Calu3 (cell line): ENCODE measurements at places on chromosomes 6 and 20.

DNA sequence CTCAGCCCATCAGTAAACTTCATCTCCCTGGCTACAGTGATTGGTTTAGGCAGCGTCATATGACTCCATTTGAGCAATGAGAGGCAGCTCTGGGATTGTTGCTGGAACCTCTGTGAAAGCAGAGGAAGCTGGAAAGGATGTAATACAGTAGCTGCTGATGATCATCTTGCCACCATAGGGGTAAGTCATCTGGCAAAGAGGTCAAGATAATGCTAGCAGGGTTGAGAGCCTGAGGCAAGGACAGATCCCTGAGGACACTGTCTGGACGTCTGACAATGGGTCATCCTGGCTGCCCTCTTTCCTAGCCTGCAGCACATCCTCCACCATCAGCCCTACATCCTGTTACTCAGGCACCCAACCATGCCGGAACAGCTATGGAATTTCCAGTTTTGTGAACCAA, 25.5 kb upstream of the FKBP1A start:
- no peak overlapping the region for H3K27ac ChIP-seq
- DNase-seq = no peak
- peaks cover 40% of the 10 kb centered on the region for H3K4me1 ChIP-seq

DNA sequence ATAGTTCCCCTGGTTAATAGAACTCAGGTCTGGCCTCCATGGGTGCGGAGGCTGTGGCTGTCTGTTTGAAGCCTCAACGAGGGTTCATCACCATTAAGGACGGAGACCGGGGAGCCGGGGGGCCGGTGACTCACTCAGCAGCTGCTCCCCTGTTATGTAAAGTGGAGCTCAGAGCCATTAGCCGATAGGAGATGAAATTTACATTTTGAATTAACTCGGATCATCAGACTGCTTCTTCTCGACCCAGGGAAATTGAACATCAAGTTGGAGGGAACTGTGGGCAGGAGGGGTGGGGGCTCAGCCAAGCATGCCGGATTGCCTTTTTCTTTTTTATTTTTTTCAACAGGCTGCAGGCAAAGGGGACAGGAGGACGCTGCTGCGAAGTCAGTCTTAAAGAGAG, 12.3 kb downstream of the PCK1 start:
- no peak for DNase-seq
- no peaks in the 10 kb centered on the region for H3K4me1 ChIP-seq
- H3K27ac ChIP-seq = no peak overlapping the region
- no peaks in the 10 kb centered on the region for H3K36me3 ChIP-seq
- no peaks in the 10 kb centered on the region for H3K27me3 ChIP-seq

DNA sequence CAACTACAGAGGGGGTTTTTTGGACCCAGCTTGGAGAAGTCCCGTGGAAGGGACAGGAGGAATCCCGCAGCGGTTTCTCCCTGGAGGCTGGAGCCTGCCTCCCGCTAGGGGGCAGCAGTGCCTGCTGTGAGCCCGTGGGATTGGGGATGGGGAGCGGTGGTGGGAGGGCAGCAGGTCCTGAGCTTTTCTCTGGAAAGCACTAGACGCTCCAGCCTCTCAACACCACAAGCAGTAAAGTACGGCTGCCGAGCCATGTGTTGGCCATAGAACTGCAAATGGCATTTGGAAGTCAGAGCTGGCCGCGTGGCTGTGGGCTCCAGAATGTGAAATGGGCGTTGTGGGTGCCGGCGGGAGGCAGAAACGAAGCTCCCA, 47.8 kb downstream of the GMPR start:
- no peaks in the 10 kb centered on the region for H3K4me1 ChIP-seq
- H3K4me3 ChIP-seq = no peak overlapping the region
- no peaks in the 10 kb centered on the region for H3K27me3 ChIP-seq
- H3K27ac ChIP-seq = no peak overlapping the region

DNA sequence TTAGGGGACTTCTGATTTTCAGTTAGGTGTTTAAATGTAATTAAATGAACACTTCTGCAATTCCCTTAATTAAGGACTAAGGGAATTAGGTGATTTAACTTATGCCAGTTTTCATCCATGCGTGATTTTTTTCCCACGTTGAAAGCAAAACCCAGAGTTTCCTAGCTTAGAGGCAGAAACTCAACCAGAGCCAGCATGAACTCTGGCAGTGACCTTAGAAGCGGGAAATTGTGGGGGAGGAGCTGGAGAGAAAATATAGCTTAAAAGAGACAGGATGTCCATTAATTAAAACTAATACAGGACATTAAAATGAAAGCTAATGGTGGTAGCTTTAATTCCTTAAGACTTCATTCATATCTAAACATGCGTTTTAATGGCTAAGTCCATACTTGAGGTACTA, 41.6 kb downstream of the IYD start:
- H3K36me3 ChIP-seq = no peaks in the 10 kb centered on the region
- peaks cover 44% of the 10 kb centered on the region for H3K4me1 ChIP-seq
- no peak for DNase-seq
- no peaks in the 10 kb centered on the region for H3K27me3 ChIP-seq
- no peak overlapping the region for H3K4me3 ChIP-seq
